Right renal cortex interstitium (tissue), 3 donors: ENCODE measurements at places on chromosomes 6 and 20. TPM values are rescaled to one million over a fixed set of nuclear protein-coding genes. Genes with fewer than 3 reads are reported as not detected.

PNLDC1 gene
- 1.6 TPM for polyA plus RNA-seq

CNBD2 gene
- polyA plus RNA-seq, result 0.79 TPM

- no peak for DNase-seq
These were observed 279.3 kb downstream of the HACE1 start for GRCh38 chr6:104580452-104580851.

- no peak for DNase-seq
These were observed 30.6 kb downstream of the SHLD1 start for GRCh38 chr20:5780846-5781217.
